ENCODE measurements at places on chromosomes 2 and 18.

DNA sequence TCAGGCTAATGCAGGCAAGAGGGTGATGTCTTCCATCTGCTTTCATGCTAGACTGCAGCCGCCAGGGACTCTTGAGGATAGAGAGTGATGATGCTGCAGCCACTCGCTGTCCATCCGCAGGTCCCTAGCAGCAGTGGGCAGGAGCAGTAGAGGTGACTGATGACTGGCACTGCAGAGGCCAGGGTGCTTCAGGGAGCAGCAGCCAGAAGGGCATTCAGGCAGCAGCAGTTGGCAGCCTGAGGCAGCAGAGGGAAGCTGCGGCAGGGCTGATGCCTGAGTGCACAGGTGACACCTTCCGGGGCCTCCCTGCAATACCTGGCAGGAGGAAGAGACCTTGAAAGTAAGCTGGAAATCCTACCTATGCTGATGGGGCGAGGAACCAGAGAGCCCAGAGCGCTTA is 214.2 kb downstream of the ICOS start:
- no peak for DNase-seq

DNA sequence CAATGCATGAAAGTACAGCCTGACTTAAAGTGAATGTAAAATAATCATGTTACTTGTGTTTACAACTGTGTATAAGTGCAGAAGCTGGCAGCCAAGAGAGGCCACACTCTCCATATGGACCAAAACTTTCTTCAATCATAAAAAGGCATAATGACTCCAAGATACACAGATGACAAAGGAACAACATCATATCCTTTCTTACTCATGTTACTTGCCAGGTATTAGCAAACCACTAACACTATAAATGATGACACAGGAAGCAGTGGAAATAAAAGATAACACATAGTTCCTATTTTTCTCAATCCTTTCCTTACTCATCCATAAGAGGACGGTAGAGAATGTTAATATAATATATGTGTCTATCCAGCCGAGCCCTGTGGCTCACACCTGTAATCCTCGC is 400.0 kb upstream of the CDH2 start:
- no peak for DNase-seq

DNA sequence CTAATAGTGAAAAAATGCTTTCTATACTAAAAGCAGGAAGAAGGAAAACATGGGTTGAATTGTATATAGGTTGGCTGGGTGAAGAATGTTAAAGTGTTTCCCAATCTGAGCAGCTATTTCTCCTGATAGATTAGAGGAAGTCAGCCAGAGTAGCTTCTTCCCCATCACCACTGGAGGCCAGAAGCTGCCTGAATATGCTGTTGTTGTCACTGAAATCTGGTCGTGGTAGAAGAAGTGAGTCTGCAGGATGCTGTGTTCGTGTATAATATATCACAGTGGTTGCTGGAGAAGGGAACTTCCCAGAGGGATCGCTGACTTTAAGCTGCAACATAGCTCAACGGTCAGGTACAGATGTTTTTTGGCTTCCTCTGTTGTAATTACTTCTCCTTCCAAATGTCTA is 247.5 kb upstream of the LRATD1 start:
- DNase-seq, result no peak

GRCh38 chr2:212669761-212670160 is 131.2 kb upstream of the ERBB4 start:
- no peak for DNase-seq

GRCh38 chr18:48949050-48949605 is 1.6 kb downstream of the SMAD7 start:
- DNase-seq, result no peak

GRCh38 chr18:14768241-14768640 is 20.3 kb downstream of the ANKRD30B start:
- no peak for DNase-seq

GRCh38 chr2:128436479-128437203 is 118.0 kb upstream of the HS6ST1 start:
- no peak for DNase-seq

DNA sequence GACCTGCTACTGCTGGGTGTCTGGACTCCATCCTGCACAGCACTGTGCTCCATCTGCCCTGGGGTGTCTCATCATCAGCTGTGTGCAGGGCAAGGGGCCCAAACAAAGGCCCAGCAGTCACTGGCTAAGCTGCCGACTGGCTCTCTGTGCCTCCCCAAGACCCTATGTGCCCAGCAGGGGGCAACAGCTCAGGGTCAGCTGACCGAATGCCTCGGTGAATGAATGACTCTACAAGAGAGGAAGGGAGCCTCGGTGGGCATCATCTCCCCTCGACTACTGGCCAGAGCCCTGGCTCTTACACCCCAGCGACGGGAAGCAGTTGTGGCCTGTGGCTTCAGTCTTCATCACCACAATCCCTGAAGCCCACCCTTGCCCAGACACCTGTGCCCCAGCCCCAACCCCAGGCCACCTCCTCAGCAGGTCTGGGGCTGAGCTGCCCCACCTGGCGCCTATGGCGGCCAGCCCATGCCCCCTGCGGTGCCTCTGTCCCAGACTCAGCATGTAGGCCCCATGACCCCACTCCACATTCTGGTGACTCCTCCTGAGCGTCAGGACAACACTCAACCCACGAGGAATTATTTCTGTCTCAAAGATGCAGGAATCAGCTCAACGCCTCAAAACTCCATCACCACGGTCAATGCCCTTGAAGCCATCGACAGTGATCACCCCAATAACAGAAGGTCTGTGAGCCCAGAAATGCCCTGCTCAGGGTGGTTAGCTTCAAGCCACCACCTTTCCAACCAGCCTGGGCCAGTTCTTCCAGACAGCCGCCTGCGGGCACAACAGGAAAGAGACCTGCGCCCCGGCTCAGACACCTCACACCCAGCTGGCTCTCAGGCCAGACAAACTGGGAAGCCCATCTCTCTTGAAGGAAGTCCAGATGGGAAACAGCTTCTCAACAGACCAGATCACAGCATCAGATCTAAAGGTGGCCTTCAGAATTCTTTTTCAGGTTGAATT is 1.6 kb upstream of the GPR17 start:
- DNase-seq, result no peak

DNA sequence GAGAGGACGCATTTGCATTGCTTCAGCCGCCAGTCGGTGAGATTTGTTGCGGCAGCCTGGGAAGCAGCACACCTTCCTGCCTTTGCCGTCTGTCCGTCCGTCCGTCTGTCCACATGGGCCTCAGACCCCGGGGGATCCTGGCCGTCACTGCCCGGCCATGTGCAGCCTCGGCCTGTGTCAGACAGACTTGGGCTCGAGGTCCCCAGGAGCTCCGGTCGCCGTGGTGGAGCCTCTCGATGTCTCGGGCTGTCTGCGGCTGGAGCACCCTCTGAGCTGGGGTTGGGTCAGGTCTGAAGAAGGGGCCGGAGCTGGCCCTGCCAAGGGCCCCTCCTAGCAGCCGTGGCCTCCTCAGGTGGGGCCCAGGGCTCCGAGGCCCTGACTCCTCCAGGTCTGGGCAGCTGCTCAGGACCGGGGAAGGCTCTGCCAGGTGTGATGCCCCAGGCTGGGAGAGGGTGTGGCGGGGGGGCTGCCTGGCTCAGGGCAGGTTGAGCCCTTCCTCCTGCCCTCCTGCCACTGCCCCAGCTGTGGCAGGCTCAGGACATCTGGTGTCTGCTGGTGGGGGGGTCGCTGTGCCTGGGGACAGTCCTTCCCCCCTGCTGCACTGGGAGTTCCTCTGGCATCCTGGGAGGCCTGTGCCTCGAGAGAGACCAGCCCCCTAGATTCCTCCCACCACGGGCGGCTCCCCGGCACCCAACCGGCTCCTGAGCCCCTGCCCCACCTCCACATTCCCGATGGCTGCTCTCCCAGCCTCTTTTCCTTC is 11.8 kb downstream of the NEU4 start:
- DNase-seq, result no peak

DNA sequence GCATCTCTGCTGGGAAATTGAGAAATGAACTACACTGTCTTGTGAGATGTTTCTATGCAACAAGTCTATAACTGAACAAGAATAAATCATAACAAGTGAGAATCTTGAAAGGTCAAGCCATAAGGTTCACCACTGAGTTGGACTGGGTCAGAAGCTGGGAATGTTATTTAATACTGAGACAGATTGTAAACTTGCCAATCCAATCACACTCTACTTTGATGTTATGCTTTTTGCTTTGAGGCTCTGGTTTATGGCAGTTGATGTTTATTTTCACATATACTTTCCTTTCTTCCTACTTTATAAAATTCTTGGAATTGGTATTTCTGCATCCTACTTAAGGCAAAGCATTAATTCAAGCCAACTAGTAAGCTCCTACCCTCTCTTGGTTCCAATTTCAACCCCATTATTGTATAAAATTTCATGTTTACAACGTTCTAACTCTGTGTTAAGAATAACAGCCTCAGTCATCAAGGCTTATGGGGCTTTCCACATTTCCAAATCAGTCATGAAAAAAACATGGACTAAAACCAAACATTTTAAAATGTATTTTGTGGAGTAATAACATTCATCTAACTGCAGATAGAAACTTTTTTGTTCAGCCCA is 533.4 kb downstream of the NYAP2 start:
- DNase-seq, result no peak

- no peak for DNase-seq
Observed at GRCh38 chr2:180258041-180258537, 251.0 kb upstream of the CWC22 start.

- DNase-seq, result no peak
Observed at GRCh38 chr2:88818381-88818780, 126.9 kb downstream of the RPIA start.

DNA sequence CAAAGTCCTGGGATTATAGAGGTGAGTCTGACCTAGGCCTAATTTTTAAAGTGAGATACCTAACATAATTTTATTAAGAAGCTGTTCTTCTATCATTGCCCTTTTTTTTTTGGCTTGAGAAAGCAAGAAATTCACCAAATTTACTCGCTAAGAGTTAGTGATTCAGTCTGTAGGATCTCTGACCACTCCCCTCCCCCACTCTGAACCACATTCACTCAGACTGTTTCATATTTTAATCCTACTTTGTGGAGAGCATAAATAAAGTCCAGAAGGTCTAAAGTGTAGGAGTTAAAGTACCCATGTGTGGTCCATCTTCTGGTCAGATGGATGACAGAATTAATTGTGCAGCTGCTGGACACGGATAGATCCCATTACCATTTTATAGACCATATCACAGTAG is 115.8 kb upstream of the MGAT5 start:
- DNase-seq, result no peak

DNA sequence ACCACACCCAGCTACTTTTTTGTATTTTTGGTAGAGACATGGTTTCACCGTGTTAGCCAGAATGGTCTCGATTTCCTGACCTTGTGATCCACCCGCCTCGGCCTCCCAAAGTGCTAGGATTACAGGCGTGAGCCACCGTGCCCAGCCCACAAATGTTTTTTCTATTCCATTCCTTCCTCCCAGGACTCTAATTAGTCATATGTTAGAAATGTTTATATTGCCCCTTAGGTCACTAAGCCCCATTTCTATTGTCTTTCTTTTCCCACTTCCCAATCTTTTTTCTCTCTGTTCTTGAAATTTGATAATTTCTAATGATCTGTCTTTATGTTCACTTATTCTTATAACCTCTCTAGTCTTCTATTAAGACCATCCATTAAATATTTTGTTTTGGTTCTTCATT is 31.3 kb upstream of the CDCA7 start:
- DNase-seq, result no peak

Measured in stimulated activated CD4-positive, alpha-beta T cell treated with anti-CD3 and anti-CD28 coated beads, TNF-alpha, amount 100 ng/mL, for 4 hours (primary cell).